ENCODE measurements at places on chromosomes 2 and 18.

- DNase-seq: no peak
Measured at GRCh38 chr2:71513721-71514120, 60.4 kb downstream of the DYSF start.

- DNase-seq: no peak
Measured at GRCh38 chr2:207727261-207727660, 15.8 kb downstream of the CCNYL1 start.

DNA sequence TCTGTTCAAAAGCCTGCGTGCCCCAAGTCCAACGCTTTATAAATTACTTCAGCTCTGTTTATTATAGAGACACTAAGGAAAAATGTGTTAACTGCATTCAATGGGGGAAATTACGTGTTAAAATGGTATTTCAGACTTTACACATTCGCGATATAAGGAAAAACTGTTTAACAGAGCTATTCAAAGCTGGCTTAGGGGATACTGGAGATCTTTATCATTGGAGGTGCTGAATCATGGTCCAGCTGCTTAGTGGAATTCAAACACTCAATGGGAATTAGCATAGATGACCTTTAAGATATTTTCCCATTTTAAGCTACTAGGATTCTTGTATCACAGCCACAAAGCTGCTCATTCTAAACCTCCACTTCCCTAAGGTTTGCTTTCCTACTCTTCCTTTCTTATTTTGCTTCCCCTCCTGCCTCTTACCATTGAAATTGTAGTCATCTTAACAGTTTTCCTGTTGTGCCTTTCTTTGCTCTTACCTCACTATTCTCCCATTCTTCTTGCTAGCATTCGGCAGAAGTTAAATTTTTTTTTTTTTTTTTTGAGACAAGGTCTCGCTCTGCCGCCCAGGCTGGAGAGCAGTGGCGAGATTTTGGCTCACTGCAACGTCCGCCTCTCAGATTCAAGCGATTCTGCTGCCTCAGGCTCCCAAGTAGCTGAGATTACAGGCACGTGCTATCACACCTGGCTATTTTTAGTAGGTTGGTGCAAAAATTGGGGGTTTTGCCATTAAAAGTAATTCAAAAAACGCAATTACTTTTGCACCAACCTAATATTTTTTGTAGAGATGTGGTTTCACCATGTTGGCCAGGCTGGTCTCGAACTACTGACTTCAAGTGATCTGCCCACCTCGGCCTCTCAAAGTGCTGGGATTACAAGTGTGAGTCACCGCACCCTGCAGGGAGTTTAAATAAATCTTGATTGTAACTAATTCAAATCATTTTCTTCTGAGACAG lies 6.5 kb downstream of the SULT6B1 start:
- no peak for DNase-seq

DNA sequence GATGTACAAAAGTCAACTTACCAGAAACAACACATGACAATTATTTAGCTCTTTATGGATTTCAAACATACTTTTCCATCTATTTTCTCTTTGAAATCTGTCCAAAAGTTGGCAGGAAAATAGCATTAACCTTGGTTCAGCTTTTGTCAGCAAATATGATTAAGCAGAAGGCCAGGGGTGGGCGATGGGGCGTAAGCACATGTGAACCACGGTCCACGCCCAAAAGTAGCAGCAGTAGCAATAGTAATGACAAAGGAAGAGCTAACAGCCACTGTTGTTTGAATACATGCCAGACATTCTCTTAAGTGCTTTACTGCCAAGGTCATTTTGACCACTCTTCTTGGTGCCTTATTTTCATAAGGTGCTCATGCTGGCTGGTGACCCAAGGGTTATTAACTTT lies 73.5 kb downstream of the ANTXR1 start:
- no peak for DNase-seq

DNA sequence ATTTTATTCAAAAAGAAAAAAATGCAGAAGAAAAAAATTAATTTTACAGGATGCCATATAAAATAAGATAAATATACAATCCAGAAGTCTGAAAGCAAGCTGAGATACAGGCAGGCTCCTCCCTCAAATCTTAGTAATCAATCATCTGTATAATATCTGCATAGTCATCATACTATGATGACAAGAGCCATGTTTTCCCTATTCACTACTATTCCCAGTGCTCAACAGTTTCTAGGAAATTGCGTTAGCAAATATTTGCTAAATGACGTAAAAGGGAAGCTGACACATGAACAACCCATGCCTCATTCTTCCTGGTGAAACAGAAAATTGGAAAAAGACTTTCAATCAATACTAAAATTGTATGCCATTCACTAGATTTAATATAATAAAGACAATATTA lies 793.2 kb downstream of the SUCLG1 start:
- DNase-seq: no peak

DNA sequence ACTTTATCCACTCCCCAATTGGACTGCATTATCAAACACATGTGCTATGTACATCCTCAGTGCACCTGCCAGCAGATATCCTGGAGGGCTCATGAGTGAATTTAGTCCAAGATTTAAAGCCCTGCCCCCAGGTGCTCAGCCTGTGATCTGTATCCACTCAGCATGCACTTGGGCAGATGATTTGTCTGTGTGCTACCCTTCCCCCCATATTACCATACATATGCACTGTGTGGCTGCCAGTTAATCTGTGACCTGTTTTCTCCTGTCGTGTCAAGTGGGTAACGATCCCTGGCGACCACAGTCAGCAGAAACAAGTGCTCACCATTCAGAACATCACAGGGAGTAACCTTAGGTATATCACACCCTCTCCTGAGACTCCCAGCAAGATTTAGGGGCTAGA lies 10.2 kb downstream of the NAGK start:
- no peak for DNase-seq

DNA sequence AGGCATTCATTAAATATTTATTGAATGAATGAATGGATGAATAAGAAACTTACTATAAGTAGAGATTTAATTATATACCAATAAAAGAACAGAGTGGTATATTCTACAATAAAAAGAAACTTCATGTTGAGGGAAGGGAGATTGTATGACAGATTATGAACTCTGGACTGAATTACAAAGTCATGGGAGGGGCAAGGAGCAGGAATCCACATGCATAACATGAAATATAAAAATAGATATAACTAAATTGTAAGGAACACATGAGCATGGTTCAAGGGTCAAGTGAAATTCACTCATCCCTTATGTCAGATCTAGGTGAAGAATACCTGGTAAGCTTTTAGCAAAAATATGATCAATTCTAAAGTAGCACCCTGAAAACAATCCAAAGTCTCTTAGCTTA lies 27.1 kb upstream of the TLK1 start:
- DNase-seq: no peak

- DNase-seq: no peak
Measured at GRCh38 chr2:37390777-37391176, 46.3 kb downstream of the QPCT start.

GRCh38 chr18:79532313-79533007 lies 136.7 kb downstream of the NFATC1 start:
- no peak for DNase-seq
